Memory B cell (primary cell): ENCODE measurements at places on chromosomes 4 and X.

DNA sequence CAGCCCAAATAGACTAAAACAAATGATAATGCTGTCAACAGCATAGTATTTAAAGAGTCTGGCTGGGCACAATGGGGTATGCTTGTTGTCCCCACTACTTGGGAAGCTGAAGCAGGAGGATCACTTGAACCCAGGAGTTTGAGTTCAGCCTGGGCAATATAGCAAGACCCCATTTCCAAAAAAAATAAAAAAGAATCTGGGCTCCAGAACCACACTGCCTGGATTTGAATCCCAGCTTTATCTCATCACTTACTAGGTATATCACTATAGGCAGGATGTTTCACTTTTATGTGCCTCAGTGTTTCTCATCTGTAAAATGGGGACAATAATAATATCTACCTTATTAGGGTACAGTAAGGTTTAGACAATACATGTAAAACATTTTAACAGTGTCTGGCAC lies 5.3 kb upstream of the G3BP2 start:
- DNase-seq: no peak

GRCh38 chrX:137847376-137847775 lies 281.4 kb downstream of the ZIC3 start:
- no peak for DNase-seq

GRCh38 chr4:11021333-11021732 lies 336.8 kb upstream of the CLNK start:
- no peak for DNase-seq

GRCh38 chr4:15420642-15421041 lies 7.2 kb upstream of the C1QTNF7 start:
- no peak for DNase-seq

DNA sequence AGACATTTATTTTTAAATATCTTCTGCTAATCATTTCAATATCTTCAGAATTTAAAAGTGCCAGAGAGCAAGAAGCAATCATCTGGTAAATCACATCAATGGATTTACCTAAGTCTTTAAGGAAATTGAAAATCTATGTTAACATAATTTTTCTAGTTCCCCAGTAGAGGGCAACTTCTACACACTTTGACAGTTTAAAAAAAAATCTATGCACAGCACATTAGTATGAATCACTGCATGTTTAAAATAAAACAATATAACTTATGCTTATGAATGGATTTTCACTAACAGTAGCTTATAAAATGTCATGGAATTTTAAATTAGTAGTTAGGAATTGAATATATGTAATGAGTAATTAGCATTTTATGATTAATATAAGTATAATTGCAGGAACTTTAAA lies 126.5 kb downstream of the REELD1 start:
- no peak for DNase-seq

DNA sequence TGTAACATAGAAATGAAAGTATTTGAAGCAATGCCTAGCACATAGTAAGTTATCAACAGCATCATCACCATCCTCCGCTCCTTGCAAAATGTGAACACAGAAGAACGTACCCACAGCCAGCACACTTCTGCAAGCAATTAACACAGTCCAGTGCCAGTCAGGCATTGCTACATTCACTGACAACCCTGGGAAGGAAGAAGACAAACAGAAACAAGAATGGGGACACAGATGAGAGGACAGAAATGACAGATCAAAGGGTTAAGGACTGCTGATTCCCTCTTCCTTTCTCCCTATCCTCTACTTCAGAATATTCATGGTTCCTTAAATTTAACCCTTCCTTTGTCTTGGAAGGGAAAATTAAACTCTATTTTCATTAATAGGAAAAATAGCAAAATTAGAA lies 53.1 kb downstream of the CHM start:
- DNase-seq: no peak

- no peak for DNase-seq
These were observed 252.5 kb downstream of the GRIA3 start for GRCh38 chrX:123436512-123437136.

- no peak for DNase-seq
These were observed 8.2 kb upstream of the PWWP3B start for GRCh38 chrX:106159861-106160282.

GRCh38 chr4:138680256-138680655 lies 335.3 kb upstream of the NOCT start:
- no peak for DNase-seq

GRCh38 chrX:150234126-150234525 lies 129.0 kb upstream of the MAMLD1 start:
- no peak for DNase-seq

DNA sequence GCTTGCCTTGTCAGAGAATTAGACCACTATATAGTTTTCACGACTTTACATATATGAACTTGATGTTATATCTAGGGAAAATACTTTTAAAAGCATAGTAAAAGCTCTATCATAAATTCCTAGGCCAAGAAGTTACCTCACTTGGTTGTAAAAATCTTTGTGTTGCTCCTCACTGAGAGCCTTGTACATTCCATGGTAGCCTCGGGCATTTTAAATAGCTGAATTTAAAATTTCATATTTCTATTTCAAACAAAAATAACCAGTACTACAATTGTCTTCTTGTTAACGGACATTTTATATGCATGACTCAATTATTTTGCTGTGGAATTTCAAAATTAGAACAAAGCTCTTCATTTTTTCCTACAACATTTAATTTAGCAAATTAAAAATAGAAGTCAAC lies 107.6 kb downstream of the MID1 start:
- DNase-seq: no peak

GRCh38 chr4:139774759-139775487 lies 109.3 kb downstream of the MGST2 start:
- DNase-seq: no peak

DNA sequence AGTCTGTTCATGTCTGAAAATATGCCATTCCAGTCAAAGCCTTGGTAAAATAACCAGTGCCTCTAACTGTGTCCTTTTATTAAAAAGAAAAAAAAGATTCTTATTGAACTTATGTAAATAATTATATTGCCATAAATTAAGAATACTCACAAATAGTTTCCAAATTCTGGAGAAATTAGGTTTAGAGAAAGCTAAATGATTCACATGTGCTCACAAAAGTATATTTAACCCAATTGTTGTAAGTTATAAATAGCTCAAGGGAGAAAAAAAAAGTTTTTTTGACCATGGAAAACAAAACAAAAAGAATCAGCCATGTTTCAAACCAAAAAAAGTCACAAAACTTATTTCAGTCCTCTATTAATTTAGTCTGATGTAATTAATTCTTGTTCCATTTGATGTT lies 25.3 kb upstream of the HERC6 start:
- DNase-seq: no peak

GRCh38 chrX:132092439-132093065 lies 35.3 kb downstream of the FRMD7 start:
- DNase-seq: peak; percentile 15

DNA sequence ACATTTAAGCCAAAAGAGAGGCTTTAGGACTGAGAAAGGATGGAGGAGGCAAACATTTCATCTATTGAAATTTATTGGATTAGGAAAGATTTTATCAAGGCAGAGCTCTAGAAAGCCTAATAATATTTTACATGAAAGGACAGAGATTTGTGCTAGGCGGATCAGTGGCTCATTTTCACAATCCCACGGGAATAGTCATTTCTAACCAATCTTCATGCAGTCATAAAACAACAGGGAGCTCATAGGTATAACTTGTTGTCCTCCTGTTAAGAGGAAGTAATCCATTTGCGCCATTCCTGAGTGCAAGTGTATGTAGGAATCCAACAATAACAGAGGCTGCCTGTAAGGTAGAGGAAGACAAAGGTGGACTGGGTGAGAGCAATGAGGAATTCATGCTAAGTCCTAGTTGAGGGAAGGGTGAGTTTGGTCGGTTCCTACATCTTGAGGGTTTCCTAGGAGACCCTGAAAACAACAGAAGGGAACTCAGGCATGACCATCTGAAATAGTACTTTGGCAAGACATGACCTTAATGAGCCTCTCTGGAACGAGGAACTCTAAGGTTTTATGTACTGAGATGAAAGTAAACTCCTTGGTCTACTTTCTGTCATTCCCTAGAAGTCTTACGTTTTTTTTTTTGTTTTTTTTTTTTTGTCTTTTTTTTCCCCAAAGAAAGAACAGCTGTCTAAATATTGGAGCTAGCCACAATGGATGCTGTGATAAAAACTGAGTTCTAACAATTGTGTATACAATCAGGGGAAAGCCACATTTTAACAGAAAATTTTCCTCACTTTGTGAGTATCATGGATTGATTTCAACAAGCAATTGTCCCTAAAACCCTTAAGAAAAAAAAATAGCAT lies 89.7 kb downstream of the GEMIN8 start:
- no peak for DNase-seq

GRCh38 chr4:72604324-72604723 lies 35.3 kb upstream of the ADAMTS3 start:
- no peak for DNase-seq

GRCh38 chr4:6983544-6984142 lies 59.5 kb upstream of the TADA2B start:
- no peak for DNase-seq

GRCh38 chr4:43766648-43767047 lies 682.0 kb downstream of the KCTD8 start:
- DNase-seq: no peak

- no peak for DNase-seq
These were observed 24.9 kb upstream of the GPC4 start for GRCh38 chrX:133440081-133440796.

GRCh38 chr4:1348014-1348513 lies 1.1 kb downstream of the UVSSA start:
- DNase-seq: no peak

- DNase-seq: no peak
These were observed 63.3 kb downstream of the CCSER1 start for GRCh38 chr4:90190525-90190924.

DNA sequence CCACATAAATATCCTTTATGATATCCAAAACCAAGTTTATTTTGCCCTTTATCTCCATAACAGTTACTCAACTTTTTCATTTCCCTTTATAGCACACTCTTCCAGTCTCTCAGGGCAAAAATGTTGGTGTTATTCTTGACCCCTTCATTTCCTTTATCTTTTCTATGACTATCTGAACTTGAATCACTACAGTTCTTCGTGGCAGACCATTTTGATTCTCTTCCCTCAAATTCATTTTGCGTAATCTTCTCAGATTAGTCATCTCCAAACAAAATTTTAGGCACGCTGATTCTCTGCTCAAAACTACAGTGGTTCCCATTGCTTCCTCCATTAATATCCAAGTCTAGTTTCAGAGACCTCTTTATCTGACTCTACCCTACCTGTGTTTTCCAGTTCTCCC lies 26.1 kb downstream of the RUFY3 start:
- DNase-seq: no peak

GRCh38 chr4:5374592-5374991 lies 323.3 kb downstream of the STK32B start:
- no peak for DNase-seq

GRCh38 chr4:3766036-3766784 lies at the start of gene ADRA2C:
ADRA2C (plus strand) TSS chr4:3766385; CDS start chr4:3766607, 222 bp downstream.
- no peak for DNase-seq

DNA sequence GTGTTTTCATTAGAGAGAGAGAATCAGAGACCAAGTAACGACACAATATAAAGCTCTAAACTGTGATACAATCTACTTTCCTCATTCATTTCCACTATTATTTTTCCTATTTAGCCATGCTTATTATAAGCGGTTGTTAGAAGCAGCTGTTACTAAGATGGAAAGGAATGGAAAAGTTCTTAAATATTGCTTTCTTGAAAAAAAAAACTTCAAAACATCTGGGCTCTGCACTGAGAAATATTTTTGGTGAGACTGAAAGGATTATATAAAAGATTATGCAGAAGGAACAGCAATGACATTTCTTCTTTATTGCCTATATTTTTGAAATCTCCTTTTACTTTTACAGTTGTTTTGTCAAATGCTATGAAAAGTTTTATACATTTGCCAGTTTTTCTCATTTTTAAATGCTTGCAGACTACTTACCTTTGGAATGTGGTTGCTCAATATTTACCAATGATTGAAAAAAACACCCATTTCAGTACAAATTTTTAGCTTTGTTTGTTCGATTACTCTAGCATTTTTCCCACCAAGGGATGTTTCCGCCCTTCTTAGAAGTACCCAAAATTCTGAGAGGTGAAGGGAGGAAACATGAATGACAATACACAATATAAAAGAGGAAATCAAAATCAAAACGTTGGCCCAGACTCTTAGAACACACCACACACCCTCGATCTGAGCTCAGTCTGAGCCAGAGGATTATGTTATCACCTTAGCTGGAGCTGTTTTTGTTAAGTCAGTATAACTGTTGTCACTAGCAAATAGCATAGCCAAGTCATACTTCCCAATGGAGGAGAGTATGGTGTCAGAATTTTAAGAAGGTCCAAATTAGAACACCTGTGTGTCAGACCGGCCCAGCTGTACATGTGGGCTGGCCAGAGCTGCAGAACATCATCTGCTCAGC lies 18.4 kb downstream of the DKK2 start:
- DNase-seq: no peak

- no peak for DNase-seq
These were observed 35.3 kb downstream of the CXCL1 start for GRCh38 chr4:73904491-73904890.

- no peak for DNase-seq
These were observed 28.9 kb downstream of the ARFIP1 start for GRCh38 chr4:152808670-152809069.

DNA sequence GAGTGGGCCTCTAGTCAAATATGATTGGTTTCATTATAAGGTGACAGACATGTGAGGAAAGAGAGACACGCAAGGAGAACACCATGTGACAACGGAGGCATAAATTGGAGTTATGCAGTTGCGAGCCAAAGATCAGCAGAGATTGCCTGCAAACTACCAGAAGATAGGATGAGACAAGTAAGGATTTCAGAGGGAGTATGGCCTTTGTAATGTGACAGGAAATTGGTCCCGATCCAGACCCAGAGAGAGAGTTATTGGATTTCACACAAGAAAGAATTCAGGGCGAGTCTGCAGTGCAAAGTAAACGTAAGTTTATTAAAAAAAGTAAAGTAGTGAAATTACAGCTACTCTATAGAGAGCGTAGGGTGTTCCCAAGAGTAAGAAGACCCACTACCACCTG lies 35.7 kb upstream of the NDST4 start:
- DNase-seq: no peak

GRCh38 chr4:120723105-120723504 lies 199.4 kb downstream of the PRDM5 start:
- DNase-seq: no peak

GRCh38 chr4:25882226-25882625 lies 19.4 kb upstream of the SEL1L3 start:
- DNase-seq: no peak

GRCh38 chrX:103779141-103779789 lies 2.6 kb downstream of the PLP1 start:
- no peak for DNase-seq

- DNase-seq: no peak
These were observed 12.6 kb downstream of the ZMYM3 start for GRCh38 chrX:71241301-71241700.

- DNase-seq: no peak
These were observed 90.8 kb downstream of the GATB start for GRCh38 chr4:151669990-151670389.

DNA sequence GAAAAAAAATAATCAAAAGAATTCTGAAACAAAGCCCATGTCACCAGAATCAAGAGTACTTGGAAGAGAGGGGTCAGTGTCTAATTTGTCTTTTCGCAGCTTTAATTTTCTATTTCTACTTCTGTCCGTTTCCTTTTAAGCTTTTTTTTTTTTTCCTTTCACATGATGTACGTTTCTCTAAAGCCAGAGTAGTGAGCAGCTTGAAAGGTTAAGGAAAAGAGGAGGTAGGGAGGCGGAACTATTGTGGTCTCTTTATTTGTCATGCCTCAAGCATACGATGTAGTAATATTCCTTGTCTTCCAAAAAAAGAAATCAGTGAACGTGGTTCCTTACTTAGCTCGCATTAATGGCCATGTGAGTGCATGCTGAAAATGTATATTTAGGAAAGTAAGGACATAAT lies 311.5 kb downstream of the TENM3 start:
- no peak for DNase-seq
